ENCODE measurements at places on chromosomes 7 and 10. TPM values are rescaled to one million over a fixed set of nuclear protein-coding genes. Genes with fewer than 3 reads are reported as not detected.

- no peak for DNase-seq
These were observed 370.8 kb upstream of the LRRTM3 start for GRCh38 chr10:66555061-66555460.

GRCh38 chr10:29089091-29089490, 199.8 kb upstream of the LYZL1 start:
- DNase-seq, result no peak

- DNase-seq, result peak; percentile 52
These were observed at the start of gene SH2B2 for GRCh38 chr7:102286237-102287110. SH2B2 (plus strand) TSS chr7:102286868; CDS start chr7:102300551, 13,683 bp downstream.

DNA sequence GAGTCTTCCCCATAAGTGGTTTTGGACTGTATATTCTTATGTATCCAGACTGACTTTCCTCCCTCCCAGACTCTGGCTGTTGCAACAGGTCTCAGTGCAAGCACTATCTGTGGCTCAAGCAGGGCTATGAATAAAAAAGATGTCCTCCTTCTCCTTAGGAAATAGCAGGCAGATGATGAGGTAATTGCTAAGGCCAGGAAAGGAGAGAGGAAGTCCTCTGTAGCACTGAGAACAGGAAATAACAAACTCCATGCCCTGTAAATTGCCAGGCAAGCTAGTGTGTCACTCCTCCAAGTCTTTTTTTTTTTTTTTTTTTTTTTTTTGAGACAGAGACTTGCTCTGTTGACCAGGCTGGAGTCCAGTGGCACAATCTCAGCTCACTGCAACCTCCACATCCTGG, 900.1 kb downstream of the TYW1 start:
- DNase-seq, result no peak

GRCh38 chr10:70753026-70753663, 32.0 kb downstream of the TBATA start:
- DNase-seq, result no peak

DNA sequence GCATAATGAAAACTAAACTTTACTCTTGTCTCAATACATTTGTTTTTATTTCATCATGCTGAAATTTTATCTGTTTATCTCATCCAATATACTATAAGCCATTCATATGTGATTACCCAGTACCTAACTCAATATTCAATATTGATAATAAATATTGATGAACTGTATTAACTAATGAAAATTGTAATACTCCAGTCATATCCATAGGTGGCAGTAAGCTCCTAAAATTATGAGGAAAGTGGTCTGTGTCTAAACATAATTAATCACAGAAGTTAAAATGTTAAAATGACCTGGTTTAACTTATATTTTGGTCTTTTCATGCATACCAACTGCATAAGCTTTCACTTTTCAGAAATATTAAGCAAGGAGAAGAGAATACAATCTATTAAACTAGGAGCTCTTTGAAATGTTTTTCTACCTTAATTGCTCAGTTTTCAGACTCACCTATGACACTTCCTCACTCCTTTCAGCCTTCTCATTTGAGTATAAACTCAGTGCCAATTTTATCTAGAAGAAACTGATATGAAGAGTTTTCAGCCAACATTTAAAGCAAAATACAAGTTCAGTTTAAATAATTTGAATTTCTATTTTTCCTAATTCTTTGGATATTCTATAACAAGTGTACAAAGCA, 30.5 kb upstream of the VWDE start:
- DNase-seq, result no peak

The ADIRF gene
- total RNA-seq, result not detected
